ENCODE measurements at places on chromosomes 6 and 20.

GRCh38 chr6:5053038-5053437, 32.1 kb upstream of the PPP1R3G start:
- no peak for DNase-seq

DNA sequence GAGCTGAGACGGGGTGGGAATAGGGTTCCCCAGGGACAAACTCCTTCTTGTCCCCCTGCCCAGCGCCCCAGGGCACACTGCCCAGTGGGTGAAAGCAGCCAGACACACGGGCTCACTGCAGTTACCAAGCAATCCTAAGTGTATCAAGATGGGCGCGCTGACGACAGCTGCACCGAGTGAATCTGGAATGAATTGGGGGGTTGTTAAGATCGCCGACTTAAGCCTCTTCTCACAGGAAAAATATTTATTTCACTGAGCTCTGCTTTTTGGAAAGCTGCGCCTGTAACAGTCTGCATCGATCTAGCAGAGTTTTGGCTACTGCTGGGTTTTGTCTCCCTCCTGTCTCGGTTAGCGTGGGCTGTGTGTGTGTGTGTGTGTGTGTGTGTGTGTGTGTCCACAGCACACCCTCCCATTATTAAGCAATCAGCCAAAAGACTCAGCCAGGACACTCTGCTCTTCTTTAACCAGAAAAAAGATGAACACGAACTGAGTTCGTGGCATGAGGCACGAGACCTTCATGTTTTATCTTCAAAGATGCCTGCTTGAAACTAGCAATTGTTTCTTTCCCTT, 35.9 kb downstream of the RIPOR3 start:
- DNase-seq, result no peak

- DNase-seq, result no peak
These were observed 166.0 kb upstream of the PLN start for GRCh38 chr6:118382126-118382525.

DNA sequence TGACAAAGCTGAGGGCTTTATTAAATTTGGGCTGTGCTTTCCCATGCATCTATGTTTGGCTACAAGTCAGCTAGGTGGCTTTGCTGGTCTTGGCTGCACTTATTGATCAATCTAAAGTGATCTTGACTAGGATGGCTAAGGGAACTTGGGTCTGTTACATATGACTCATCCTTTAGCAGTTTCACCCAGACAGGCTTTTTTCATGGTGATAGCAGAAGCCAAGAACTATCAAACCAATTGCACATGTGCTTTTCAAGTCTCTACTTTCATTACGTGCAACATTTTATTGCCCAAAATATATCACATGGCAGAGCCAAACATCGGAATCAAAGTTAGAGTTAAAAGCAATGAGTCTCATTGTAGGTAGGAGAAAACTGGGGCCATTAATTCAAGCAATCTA, 626.3 kb downstream of the TENT5A start:
- no peak for DNase-seq

- no peak for DNase-seq
These were observed 19.5 kb downstream of the KIF3B start for GRCh38 chr20:32296819-32297420.

GRCh38 chr20:56706867-56707360, 77.8 kb downstream of the TFAP2C start:
- no peak for DNase-seq

DNA sequence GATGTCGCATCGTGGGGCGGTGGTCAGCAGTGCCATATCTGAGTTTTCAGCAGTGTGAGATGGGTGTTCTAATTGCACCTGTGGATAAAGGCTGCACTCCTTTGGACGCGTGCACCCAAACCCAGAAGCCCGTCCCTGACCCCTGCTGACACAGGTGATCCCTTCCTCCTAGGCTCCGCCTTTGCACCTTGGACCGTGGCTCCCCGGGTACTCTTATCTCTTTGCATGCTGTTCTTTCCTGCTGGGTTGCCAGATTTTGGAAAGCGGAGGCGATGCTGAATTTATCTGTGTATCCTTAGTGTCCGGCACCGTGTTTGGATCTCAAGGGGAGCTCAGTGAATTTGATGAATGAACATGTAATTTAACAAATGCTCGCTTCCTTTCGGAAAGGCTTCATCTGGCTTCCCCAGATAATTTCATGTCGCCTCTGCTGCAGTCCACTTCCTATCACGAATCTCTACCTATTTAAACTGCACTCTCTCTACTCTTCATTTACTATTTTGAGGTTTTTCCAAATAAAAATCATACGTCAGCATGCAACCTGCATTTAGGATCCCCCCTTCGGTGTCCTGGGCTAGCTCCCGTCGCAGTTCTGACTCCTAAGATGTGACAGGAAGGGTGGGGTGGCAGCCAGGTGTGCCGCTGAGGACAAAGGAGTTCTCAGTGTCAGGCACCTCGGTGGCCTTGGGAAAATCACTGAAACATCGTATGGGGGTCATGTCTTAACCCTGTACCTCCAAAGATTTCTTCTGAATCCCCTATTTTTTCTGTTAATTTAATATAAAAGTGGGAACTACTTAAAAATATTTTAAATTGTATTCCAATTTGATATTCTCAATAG, 753 bp upstream of the PERP start:
- DNase-seq, result no peak

- no peak for DNase-seq
These were observed 2.8 kb upstream of the NUP153 start for GRCh38 chr6:17709476-17709875.

Measured in iPS DF 6.9 (cell line).